Fibroblast of the aortic adventitia (primary cell): ENCODE measurements at places on chromosomes 1 and 21.

DNA sequence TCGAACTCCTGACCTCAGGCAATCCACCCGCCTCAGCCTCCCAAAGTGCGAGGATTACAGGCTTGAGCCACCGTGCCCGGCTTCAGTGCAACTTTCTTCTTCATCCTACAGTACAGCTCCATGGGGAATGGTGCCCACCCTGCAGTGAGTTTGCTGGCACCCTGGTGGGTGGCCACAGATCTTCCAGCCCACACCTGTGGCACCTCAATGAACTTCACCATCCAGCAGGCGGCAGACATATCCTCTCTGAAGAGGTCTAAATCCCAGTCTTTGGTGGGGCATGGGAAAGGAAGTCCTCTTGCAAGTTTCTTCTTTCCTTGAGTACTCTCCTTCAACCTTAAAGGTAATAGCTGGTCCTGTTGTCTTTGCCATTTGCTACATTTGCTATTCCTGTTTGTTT, 18.1 kb upstream of the ZBTB8A start:
- no peak for DNase-seq

- DNase-seq = no peak
These were observed 45.0 kb downstream of the UBASH3A start for GRCh38 chr21:42448686-42449085.

- DNase-seq = no peak
These were observed 13.4 kb upstream of the HSD11B1 start for GRCh38 chr1:209691237-209691636.

- peak; percentile 87 for DNase-seq
These were observed 5.1 kb upstream of the GNG12 start for GRCh38 chr1:67838180-67838910.

DNA sequence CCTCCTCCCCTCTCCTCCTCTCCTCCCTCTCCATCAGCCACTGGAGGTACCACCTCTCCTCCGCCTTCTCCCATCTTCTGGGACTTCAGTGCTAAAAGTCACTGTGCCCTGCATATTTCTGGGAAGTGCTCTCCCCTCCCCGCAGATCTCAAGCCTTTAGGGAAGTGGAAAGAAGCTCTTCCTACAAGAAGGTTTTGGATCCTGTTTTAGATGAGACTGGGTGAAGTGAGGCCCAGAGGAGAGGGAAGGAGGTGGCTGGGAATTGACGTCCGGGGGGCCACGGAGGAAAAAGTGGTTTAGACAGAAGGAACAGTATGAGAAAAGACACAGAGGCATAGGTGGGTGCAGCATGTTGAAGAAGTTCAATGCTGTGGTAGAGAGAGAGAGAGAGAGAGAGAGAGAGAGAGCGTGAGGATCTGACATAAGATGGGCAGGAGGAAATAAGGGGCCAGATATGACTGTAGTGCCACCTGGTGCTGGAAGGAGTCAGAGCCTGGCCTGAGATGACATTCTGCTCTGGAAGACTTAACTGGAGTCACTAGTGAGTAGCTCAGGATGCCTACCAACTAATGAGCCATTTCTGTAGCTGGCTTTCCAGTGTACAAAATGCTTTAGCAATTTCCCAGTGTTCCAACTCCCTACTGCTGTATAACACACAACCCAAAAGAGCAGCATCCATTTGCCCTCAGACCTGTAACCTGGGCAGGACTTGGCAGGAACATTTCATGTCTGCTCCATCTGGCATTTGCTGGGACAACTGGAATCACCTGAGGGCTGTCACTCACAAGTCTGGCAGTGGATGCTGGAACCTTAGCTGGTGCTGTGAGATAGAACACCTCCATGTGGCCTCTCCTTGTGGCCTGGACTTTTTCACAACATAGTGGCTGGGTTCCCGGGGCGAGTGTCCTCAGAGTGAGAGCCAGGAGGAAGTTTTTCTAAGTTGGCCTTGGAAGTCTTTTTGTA, 16.6 kb upstream of the ZSCAN20 start:
- peak; percentile 85 for DNase-seq

- DNase-seq = peak; percentile 52
These were observed 44.4 kb upstream of the RABGAP1L start for GRCh38 chr1:174114788-174115448.

GRCh38 chr21:42006765-42007164, 3.4 kb downstream of the ZBTB21 start:
- DNase-seq = no peak

DNA sequence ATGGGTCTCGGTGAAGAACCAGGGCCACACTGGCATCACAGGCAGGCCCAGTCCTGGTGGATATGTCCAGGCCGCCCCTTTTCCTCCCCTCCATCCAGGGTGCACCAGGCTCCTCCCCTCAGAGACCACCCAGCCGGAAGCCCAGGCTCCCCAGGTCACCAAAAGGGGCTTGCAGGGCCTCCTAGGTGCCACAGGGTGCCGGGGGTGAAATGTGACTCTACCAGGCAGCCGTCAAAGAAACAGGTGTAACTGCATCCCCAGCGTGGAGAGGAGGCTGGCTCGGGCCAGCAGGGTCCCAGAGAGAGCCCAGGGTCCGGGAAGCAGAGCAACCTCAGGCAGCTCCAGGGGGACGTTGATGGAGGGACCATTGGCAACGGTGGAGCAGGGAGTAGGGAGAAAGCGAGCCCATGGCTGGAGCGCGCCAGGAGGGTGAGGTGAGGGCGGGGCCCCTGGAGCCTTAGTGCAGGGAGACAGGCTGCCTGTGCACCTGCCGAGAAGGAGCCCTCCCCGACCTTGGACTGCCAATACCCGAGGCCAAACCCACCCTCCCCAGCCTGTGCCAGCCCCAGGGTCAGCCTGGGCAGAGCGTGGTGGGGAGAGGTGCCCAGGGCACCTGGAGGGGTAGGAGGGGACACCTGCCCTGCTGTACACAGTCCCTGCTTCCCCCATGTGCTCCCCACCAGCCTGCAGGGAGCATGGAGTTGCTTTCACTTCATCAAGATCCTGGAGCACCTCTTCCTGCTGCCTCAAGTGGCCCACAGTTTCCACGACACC, 48.3 kb upstream of the POFUT2 start:
- DNase-seq = no peak

GRCh38 chr1:212234431-212235395, 50.5 kb upstream of the PPP2R5A start:
- peak; percentile 96 for DNase-seq

- no peak for DNase-seq
These were observed 8.0 kb downstream of the PIGP start for GRCh38 chr21:37064841-37065240.

DNA sequence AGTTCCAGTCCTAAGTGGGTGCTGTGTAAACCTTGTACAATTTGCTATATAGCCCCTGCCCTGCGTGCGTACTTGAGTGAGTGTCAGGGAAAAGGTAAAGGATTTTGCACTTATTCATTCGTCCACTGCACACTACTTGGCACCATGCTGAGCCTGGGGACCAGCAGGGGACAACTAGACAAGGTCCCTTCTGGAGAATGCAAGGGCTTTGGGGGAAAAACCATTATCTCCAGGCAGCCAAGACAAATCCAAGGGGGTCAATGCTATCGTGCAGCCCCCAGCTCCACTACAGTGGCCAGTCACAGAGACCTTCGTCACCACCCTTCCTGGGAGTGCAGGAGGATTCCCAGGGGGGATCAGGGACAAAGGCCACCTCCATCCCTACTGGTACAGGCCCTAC, 39.7 kb downstream of the MATN1 start:
- DNase-seq = no peak

DNA sequence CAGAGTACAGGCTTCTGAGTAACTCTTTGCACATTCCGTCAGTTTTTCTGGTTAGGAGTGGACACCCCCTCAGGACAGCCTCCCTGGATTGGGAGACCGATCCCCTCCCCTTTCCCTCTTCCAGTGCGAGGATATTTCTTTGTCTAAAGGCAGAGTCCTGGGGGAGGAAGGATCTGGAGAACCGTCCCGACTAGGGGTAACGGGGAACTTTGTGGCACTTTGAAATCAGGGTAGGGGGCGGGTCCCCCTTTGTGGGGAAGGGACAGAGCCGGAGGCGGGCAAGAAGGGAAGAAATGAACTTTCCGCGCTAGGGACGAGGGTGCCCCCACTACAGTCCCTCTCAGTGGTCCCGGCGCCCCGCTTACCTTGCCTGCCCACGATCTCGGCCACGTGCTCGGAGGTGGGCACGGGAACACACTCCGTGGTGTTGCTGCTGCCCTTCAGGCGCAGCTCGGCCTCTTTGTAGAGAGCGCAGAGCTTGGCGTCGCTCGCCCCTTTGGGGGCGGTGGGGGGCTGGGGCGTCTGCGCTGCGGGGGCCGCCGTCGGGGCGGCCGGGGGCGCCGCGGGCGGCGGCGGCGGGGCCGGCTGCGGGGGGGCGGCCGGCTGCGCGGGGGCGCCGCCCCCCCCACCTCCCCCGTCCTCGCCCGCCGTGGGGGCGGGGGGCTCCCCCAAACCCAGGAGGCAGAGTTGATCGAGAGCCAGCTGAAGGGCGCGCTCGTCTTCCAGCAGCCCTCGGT, 917 bp downstream of the MEX3A start:
- no peak for DNase-seq

GRCh38 chr21:38918607-38919346, 113.0 kb downstream of the ETS2 start:
- DNase-seq = no peak

DNA sequence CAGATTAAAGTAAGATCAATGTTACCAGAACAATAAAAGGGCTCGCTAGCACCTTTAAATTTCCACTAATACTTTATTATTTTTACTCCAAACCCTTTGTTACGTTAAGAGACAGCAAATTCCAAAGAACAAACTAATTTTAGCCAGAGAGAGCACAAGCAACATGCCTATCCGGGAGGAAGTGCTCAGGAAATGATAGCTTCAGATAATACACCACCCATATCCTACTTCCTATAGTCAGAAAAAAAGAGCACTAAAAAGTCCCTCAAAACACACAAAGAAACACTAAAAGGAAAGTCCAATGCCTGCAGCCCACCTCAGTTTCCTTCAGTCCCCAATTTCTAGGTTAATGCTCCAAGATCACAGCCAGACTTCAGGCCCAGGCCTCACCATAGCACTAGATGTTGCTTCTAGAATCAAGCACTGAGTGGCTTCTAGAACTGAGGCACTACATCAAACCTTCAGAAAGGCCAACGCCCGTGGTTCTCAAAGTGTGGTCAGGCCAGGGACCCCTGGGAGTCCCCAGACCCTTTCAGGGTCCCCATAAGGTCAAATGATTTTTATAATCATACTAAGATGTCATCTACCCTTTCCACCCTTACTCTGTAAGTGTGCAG, 142.6 kb downstream of the PSMG1 start:
- no peak for DNase-seq

GRCh38 chr1:192810253-192810880, 1.5 kb downstream of the RGS2 start:
- DNase-seq = peak; percentile 54

DNA sequence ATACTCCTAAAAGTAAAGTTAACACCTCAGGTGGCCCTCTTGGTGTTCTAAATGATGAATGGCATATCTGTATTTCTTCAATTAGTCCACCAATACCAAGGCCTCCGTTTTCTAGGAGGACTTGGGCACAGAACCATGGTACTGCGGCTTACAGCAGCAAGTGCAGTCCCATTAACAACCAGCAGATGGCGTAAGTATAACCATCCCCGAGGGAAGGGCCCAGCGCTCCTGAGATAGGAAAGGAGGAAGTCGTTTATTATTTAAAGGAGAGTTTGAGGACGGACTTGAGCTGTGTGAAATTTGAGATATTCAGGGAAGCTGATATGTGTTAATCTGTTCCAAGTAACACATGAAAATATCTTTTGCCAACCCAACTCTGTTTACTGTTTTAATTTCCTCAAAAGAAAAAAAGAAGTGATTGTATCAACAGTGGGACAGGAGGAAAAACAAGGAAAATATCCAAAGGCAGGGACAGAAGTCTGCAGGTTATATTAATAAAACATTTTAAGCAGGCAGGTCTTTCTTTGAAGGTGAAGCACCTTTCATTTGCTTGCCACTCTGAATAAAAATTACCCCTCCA, 37.7 kb upstream of the KCNJ15 start:
- DNase-seq = peak; percentile 86

- DNase-seq = peak; percentile 88
These were observed 4.4 kb downstream of the ST3GAL3 start for GRCh38 chr1:43711524-43712386.

- DNase-seq = peak; percentile 67
These were observed 45.7 kb downstream of the ATP2B4 start for GRCh38 chr1:203672346-203672745.

DNA sequence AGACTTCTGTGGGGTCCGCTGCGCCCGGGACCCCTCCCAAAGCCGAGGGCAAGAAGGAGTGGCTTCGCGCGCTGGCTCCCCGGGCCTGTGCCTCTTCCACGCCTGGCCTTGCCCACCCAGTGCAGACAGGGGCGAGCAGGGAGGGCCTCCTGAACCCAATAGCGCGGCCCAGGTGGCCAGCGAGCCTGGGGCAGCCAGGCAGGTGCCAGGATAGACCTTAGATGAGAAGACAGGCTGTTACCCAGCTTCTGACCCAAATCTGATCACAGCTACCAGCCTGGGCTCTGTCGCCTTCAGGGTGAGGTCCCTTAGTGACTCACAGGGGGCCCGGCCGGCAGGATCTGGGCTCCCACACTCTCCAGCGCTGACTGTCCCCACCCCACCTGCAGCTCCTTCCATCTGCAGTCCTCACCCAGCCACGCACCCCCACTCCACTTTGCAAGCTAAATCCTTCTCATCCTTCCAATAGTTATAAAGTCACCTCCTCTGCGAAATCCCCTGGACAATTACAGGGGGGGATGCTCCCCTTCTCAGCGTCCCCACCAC, 9.6 kb downstream of the CLEC20A start:
- no peak for DNase-seq

DNA sequence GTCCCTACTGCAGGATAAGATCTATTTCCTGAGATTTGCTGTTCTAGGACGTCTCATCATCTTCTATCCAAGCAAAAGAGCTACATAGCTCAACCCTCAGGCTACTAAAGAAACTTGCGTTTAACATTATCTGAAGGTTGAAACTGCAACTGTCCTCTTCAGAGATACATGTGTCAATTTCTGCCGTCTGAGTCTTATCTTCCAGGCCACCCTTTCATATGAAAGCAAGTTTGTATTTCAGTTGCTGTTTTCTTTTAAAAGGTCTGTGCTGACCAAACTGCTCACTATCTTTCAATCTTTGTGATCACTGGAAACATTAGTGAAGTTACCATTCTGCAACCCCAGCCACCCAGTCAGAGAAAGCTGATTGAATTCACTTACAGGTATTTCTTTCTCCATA, 108.6 kb upstream of the RAB3GAP2 start:
- DNase-seq = no peak

GRCh38 chr1:67404212-67404620, 26.0 kb downstream of the SERBP1 start:
- DNase-seq = peak; percentile 31

DNA sequence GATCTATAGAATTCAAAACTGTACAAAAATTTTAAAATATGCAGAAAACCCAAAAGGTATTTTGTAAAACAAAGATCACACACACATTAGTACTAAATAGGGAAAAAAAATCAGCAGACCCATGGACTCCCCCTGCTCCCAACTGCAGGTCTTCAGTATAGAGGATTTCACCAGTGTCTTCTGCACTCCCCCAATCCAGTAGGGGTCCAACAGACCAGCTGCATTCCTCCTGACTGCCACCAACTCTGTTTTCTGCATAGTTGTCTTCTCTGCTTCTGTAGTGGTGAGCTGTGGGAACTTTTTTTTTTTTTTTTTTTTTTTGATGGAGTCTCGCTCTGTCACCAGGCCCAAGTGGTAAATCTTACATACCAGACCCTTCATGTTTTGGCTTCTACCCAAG, 21.9 kb downstream of the CLCA2 start:
- DNase-seq = no peak

GRCh38 chr1:219751870-219752507, 139.1 kb upstream of the ZC3H11B start:
- DNase-seq = peak; percentile 33

- no peak for DNase-seq
These were observed 409.2 kb downstream of the USH2A start for GRCh38 chr1:216014086-216014485.
